Activated CD4-positive, CD25-positive, alpha-beta regulatory T cell treated with anti-CD3 and anti-CD28 coated beads, Interleukin-2, amount 50 U/mL, for 24 hours (primary cell): ENCODE measurements at places on chromosomes 5 and 9.

GRCh38 chr9:38689678-38690077, 30.3 kb downstream of the FAM240B start:
- no peak for ATAC-seq

DNA sequence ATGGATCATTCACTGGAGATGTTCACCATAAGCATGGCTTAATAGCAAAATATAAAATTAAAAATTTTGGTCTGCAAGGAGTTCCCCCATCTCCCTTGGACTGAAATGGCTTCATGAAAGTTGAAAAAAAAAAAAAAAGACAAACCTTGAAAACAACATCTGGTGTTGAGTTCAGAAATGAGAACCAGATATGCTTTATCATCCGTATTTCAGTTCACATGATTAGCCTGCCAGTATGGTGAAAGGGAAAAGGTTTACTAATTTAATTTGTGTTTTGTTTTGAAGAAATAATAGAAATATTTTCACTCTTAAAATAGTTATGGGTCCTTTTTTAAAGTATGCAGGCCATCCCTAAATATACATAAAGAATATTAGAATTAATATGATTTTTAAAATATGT, 67.8 kb downstream of the TMEM167A start:
- ATAC-seq = no peak

DNA sequence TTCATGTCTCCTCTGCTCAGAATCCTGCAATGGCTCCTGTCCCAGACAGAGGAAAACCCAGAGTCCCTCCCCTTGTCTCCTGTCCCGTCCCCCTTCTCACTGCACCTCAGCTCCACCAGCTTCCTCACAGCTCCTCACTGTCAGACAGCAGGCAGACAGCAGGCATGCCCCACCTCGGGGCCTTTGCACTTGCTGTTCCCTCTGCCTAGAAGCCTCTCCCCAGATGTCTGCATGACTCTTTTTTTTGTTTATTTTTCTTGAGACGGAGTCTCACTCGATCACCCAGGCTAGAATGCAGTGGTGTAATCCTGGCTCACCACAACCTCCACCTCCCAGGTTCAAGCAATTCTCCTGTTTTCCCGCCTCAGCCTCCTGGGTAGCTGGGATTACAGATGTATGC, 8.8 kb upstream of the SLC6A7 start:
- ATAC-seq = no peak

GRCh38 chr9:116576386-116576785, 110.7 kb upstream of the TRIM32 start:
- ATAC-seq = no peak

DNA sequence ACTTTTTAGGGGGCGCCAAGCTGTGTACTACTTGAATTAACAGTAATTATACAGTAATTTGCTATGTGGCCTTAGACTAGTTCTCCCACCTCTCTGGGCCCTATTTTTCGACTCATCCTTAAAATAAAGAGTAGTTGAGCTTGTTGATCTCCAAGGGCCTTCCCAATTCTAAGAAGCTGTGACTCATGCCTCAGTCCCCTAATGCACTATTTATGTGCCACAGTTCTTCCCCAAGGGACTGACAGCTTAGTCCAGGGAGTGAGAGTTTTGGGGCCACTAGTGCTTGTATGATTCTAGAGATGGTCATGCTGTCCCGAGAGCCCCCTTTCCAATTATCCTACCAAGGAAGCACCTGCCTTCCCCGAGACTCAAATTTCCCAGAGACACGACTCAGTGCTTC, 149.7 kb downstream of the PAPPA start:
- ATAC-seq = no peak

DNA sequence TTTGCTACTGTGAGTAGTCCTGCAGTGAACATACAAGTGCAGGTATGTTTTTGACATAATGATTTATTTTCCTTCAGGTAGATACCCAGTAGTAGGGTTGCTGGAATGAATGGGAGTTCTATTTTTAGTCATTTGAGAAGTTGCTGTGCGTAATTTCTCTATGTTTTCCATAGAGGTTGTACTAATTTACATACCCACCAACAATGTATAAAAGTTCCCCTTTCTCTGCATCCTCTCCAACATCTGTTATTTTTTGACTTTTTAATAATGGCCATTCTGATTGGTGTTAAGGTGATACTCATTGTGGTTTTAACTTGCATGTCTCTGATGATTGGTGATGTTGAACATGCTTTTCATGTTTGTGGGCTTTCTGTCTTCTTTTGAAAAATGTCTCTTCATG, 64.7 kb upstream of the CTSL start:
- no peak for ATAC-seq

DNA sequence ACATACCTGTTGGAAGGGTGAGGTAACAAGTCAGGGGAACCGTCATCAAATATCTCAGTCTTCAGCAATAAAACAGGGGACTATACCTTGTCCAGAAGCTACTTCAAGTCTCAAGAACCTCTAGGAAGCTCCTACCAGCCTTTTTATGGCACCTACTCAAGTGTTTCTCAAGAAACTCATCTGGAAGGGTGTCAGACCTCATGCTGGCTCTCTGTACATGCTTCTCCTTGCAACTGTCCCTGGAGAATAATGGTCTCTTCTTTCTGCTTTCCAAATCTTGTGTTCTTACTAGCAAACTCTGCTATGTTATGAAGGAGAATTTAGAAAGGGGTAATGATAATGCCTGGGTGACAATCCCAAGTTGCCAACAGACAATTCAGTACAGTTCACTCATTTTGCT, 8.3 kb upstream of the PTAR1 start:
- no peak for ATAC-seq

GRCh38 chr5:139740138-139740991, 55.2 kb upstream of the PSD2 start:
- ATAC-seq = no peak

DNA sequence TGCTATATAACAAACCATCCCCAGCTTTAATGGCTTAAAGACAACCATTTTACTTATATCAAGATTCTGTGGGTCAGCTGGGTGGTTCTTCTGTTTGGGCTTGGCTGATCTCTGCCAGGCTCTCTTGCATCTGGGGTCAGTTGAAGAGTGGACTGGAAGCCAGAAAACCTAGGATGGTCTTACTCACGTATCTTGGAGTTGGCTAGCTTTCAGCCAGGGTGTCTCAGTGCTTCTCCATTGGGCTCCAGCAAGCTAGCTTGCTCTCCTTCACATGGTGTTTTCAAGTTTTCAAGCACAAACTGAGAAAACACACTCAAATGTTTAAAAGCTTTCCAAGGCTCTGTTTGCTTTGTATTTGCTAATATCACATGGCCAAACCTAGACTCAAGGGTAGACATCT, 146.8 kb downstream of the PIK3R1 start:
- ATAC-seq = no peak

GRCh38 chr5:87190687-87191086, 77.0 kb upstream of the RASA1 start:
- no peak for ATAC-seq

DNA sequence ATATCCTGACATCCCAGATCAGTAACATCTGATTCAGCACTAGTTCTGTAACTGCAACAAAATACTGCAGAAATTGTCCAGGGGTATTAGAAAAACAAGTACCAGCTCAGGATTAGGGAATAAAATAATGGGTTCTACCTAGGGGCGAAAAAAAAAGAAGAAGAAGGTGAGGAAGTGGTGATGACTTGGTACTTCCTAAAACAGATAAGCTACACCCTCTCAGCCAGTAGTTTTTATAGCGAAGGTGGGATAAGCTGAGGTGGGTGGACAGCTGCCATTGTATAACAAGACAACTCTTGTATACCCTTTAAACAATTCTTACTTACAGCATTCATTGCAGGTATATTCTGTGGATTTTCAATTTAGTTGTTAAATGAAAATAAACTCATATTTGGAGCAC, 19.1 kb downstream of the RAPGEF6 start:
- no peak for ATAC-seq

GRCh38 chr5:114252226-114252625, 109.6 kb upstream of the KCNN2 start:
- no peak for ATAC-seq

GRCh38 chr5:38370358-38371100, 112.2 kb downstream of the EGFLAM start:
- ATAC-seq = no peak

- ATAC-seq = no peak
Measured at GRCh38 chr5:167871091-167871490, 420.4 kb upstream of the WWC1 start.

GRCh38 chr5:411728-412127, 31.2 kb upstream of the EXOC3 start:
- peak; percentile 46 for ATAC-seq

GRCh38 chr5:179834120-179834519, 13.4 kb downstream of the SQSTM1 start:
- ATAC-seq = no peak

DNA sequence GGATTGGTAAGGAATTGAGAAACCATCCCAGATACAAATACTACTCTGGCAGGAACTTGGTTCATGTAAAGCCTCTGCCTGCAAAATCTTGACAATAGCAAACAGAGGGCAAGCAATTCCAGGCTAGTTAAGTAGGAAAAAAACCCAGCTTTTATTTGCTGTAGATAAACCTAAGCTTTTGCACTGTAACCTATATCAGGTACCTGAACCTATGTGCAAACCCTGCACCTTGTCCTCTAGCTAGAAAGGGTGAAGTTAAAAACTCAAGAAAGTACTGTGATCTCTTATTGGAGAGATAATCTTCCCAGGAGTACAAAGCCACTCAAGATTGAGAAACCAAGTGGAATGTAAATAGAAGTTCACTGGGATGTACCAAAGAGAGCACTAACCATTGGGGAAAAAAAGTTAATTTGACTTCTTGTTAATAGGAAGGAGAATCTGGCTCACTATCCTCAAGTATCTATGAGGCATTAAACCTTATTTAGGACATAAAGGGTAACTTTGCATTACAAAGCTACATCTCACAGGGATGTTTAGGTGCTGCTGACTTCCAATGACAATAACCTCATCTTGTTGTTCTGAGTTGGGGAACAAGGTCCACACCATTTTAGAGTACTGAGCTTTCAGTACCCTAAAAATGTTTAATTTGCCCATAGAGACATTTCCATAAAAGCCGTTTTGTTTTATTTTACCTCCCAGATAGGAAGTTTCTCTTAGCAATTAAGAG, 73.8 kb upstream of the PCA3 start:
- ATAC-seq = no peak

DNA sequence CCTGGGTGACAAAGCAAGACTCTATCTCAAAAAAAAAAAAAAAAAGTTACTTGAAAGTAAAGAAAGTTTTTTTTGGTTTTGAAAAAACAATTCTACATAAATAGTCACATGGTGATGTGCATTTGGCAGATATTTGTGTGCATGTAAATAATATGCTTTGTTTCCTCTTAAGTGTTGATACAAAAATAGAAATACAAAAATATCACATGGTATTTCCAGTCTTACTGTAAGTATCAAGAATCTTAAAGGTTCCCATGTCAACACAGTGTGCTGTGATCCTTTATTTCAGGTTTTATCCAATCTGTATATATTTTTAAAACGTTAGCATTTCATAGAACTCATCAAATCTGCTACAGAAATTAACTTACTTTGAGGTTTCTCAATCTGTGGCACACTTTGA, 521.9 kb downstream of the TLE4 start:
- no peak for ATAC-seq

DNA sequence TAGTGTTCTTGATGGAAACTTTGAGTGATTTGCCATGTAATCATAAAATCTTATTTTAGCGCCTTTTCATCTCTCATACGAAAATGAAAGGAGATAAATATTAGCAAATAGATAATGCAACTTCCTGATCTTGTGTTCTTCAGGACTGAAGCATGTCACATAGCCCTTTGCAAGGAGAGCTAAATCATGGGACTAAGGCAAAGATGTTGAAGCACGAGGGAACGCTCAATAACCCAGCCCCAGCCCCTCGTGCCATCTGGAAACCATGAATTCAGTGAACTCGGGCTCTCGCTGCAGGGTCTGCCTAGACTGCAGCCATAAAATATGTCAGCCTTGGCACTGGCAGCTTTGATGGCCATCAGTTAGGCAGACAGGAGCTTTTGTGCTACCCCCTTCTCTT, 58.2 kb downstream of the F2RL2 start:
- no peak for ATAC-seq

GRCh38 chr5:66416698-66417097, 179.5 kb upstream of the MAST4 start:
- ATAC-seq = no peak

DNA sequence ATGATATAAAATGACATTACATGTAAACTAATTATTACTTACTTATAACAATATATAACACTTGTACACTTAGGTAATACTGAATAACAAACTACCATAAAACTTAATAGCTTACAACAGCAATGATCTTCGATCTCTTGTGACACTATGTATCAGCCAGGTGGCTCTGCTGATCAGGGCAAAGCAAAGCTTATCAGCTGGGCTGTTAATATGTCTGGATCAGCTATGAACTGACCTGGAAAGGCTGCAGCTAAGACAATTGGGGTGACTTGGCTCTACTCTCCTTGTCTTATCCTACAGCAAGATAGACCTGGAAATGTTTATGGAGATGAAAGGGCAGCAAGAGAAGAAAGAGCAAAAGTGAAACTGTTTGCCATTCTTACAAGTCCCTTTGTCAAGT, 511.3 kb downstream of the TLR4 start:
- ATAC-seq = no peak

GRCh38 chr5:166980666-166981065, 1310.8 kb upstream of the WWC1 start:
- ATAC-seq = no peak

DNA sequence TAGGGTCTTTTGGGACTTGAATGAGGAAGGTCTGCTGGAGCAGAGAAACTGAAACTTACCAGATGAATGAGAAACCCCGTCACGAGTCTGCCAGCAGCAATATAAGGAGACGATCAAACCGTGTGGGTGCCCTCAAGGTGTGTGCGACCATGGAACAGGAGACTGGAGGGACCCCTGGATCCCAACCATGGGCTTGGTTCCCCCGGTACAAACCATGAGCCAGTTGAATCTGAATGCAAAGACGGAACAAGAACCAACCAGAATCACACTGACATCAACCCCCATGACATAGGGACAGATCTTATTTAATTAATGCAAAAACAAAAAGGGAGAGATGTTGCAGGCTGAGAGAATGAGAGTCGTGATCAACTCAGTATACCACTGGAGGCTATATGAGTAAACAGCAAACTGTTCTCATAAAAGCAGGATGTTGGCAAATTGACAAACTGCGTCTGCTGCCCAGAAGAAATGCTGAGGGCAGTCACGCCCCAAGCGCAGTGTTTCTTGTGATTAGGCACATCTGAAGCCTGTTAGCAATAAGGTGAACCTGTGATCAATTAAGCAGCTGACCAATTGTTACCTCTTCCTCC, 475.5 kb upstream of the ACO1 start:
- ATAC-seq = no peak

- no peak for ATAC-seq
Measured at GRCh38 chr5:180142824-180143610, 66.0 kb downstream of the RASGEF1C start.

DNA sequence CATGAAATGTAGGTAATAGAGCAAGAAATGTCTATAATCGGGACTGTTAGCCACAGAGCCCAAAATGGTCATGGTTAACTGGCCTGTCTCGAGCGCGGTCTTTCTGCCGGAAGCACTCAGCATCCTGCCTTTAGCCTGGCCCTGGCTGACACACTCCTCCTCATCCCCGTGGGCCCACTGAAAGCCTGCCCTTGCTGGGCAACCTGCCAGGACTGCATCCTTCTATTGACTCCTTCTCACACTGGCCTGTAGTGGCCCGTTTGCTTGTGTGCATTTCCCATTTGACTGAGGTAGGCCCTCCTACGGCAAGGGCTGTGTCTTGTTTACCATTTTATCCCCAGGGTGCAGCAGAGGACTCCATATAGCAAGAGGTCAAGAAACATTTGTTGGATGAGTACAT, 215.7 kb downstream of the ATPSCKMT start:
- ATAC-seq = no peak

- ATAC-seq = no peak
Measured at GRCh38 chr9:37547328-37547878, 28.8 kb downstream of the FBXO10 start.
